ENCODE measurements at places on chromosomes 1 and 21.
A peak's percentile ranks its signal among the peaks of the same experiment; 100 is the strongest.

DNA sequence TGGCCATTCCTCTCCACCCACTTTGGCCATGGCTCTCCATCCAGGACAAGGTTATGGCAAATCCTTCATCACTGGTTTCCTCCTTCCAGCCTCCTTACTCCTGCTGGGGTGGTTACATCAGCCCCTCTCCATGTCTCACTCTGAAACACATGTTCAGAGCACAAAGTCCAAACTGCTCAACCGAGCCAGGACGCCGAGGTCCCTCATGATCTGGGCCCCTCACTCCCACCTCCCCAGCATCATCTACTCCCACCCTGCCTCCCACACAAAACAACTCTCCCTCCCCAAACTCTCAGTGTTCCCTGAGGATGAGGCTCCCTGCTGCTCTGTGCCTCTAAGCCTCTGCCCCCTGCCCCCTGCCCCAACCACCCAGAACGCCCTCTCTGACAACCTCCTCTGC lies 33.3 kb upstream of the ZBTB40 start:
- no peak for DNase-seq

DNA sequence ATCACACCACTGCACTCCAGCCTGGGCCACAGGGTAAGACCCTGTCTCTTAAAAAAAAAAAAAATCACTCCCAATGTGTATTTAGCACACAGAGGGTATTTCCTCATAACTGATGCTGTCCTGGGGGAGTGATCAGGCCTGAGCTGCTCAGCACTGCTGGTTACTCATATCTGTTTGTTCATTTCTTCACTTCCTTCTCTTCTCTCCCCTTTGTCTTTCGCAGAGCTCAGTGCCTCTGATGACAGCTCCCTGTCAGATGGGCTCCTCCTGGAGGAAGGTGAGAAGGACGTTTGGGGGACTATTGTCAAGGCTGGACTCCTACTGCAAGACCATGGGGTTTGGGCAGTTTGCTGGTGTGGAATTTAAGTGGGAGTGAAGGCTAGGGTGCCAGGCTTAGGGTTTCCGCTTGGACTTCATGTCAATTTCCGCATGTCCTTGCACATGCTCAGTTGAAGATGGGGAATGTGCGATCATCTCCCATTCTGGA lies 13.0 kb downstream of the INAVA start:
- no peak for DNase-seq

- DNase-seq = no peak
Observed at GRCh38 chr1:45785583-45785982, 17.8 kb upstream of the MAST2 start.

GRCh38 chr1:206812471-206812870 lies 40.2 kb upstream of the IL10 start:
- DNase-seq = no peak

GRCh38 chr1:91844862-91845528 lies 41.0 kb downstream of the TGFBR3 start:
- no peak for DNase-seq

DNA sequence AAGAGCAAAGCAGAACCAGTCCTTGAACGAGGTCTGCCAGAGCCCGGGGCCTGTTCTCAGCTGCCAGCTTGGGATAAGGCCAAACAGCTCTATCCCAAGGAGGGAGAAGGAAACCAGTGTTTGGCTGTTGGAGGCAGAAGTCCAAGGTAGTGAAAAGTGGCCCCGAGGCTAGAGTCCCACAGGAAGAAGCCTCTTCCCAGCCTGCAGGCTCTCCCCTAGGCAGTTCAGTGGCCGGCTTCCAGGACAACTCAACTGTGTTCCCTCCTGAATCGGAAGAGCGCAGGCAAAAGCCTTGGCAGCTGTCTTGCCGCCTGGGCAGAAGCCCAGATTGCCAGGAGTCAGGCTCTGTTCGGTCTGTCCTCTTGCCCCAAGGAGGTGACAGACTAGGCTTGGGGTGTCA lies 19.3 kb downstream of the QSOX1 start:
- DNase-seq = no peak

- no peak for DNase-seq
Observed at GRCh38 chr1:179167955-179168354, 61.5 kb downstream of the ABL2 start.

DNA sequence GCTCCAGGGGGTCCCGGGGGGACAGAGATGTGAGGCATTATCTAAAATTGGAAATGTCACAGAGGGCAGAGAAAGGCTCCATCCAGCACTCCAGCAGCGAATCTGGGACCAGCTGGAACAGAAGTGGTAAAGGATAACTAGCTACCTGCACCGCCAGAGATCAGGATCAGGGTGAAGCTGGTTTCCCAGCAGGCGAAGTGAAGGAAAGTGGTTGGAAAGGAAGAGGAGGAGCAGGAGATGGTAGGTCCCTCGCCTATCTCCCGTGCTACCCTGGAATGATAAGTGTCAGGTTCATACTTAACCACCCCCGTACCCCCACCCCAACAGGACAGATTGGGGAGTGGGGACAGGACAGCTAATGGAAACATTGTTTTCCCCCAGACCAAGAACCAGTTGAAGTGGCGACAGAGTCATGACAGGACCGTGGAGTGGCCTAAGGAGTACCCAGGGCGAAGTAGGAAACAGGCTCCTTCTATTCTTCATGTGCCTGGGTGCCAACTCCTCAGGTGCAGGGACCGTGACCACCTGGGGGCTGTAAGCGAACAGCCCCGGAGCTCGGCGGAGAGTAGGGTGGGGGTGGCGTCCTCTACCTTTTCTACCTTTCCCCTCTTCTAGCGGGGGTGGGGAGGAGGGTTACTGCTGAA lies 717 bp downstream of the B4GALT3 start:
- DNase-seq = no peak

GRCh38 chr21:26739189-26739588 lies 106.0 kb downstream of the ADAMTS1 start:
- no peak for DNase-seq

GRCh38 chr1:156390469-156391365 lies 21.7 kb downstream of the RHBG start:
- peak; percentile 77 for DNase-seq

GRCh38 chr1:221016751-221017150 lies 137.5 kb downstream of the HLX start:
- DNase-seq = no peak

DNA sequence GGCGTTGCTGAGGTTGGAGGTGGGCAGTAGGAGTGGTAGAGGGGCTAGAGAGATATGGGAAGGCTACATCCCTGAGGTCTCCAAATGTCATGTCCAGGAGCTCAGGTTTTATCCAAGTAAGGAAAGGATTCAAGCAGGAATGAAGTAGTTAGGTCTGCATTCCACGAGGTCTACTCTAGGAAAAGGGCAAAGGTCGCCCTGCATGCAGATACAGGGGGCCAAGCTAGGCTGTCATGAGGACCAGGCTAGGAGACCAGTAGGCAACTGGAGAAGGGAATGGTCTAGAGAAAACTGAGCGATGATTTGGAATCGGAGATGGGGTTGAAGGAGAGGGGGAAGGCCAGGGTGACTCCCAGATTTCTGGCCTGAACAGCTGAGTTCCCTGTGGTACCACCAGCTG lies 48.7 kb downstream of the IRF2BP2 start:
- peak; percentile 32 for DNase-seq

DNA sequence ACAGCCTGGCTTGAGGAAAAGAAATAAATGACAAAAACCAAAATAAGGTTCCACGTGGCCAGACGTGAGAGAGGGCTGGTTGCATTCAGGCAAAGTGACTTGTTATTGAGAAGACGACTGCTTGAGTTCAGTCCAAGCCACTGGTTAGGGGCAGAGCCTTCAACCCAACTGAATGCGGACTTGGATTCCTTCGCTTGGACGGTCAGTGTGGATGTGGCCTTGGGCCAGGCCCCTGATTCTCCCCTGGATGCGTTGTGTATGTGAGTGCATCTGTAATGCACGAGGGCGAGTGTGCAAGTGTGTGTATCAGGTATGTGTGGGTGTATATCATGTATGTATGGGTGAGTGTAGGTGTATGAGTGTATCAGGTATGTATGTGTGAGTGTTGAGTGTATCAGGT lies 1.9 kb downstream of the PLA2G2F start:
- DNase-seq = no peak

DNA sequence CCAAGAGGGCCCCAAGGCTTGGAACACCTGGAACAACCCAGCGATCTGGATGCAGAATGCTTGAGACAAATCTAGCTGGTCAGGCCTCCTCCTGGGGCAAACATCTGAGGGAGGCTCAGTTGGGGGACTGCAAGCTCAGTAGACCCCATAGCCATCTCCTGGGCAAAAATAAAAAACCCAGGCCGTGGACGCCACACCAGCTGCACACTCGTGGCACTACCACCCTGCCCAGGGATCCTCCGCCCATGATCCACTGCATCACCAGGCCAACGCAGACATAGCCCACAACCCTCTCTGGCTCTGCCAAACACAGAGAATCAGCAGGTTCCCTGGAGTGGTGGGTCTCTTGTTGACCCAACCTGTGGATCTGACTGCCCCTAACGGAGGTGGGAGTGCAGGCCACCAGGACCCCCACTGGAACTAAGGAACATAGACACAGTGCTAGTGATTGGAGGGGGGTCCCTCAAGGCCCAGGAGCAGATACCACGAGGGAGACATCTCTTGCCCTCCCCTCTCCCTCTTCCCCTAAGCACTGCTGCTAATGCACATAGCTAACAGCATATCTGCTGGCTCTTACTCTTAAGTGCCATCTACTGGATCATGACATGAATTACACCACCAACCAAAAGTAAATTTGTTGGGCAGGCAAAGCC lies 147.2 kb downstream of the CHD1L start:
- peak; percentile 73 for DNase-seq

- no peak for DNase-seq
Observed at GRCh38 chr21:36603221-36603620, 95.7 kb upstream of the SIM2 start.

DNA sequence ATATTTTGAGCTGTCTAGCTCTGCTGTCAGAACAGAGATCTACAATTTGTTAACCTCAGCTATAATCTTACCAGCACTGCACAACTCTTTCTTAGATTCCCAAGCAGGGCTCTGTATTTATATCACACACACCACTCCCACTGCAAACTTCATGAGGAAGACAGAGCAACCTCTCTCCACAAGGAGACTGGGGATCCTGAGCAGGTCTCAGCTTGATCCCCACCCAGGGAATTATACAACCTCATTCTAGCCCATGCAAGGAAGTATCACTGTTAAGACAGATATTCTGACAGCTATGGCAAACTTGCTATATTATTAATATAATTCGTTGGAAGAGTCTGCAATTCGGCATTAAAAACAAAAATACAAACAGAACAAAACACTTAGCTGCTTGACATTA lies 40.4 kb downstream of the EGLN1 start:
- DNase-seq = no peak

GRCh38 chr1:151898519-151898991 lies 10.8 kb downstream of the THEM4 start:
- DNase-seq = no peak

DNA sequence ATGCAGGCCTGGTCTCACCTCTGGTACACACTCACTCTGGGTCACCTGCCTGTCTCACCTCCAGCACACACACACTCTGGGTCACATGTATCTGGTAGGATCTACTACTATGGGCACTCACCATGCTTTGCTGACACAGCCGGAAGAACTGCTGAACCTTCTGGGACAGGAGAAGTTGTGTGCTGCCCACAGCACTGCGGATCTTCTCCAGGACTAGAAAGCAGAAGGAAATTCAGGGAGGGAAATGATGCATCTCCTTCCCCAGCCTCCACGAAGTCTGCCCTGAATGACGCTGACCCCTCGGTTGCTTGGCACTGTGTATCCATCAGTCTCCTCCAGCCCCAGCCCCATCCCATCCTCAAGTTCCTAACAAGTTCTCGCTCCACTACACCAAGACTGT lies 7.9 kb upstream of the SMIM12 start:
- DNase-seq = no peak

- no peak for DNase-seq
Observed at GRCh38 chr1:183883623-183884022, 78.7 kb downstream of the RGL1 start.

DNA sequence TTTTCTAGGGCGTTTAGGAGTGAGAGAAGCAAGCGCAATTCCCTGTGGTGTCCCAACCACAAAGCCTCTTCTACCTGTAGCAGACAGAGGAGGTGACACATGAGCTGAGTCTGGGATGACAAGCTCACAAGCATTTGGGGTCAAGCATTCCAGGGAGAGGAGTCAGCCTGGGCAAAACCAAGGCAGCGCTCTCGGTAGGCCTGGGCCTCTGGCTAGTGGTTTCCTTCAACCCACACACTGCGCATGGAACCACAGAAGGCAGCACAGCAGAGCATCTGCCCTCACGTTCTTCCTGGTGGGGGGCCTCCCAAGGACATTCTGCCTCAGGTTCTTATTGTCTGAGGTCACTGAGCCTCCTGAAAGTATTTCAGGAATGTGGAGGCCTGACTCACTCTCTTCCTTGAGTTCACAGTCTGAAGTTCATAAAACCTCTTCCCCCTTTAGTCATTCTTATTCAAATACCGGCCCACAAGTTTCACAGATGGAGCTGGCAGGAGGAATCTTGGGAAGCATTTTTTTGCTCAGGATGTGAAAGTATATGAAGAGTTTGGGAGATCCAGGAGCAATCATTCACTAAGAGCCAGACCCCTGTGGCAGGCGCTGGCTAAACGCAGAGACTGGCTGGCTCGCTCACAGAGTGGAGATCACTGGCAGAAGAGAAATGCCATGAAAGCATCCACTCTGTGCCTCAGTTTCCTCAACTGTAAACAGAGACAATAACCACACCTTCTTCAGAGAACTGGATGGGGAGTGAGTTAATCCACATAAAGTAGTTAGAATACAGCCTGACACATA lies 26.8 kb downstream of the CCN1 start:
- peak; percentile 97 for DNase-seq

DNA sequence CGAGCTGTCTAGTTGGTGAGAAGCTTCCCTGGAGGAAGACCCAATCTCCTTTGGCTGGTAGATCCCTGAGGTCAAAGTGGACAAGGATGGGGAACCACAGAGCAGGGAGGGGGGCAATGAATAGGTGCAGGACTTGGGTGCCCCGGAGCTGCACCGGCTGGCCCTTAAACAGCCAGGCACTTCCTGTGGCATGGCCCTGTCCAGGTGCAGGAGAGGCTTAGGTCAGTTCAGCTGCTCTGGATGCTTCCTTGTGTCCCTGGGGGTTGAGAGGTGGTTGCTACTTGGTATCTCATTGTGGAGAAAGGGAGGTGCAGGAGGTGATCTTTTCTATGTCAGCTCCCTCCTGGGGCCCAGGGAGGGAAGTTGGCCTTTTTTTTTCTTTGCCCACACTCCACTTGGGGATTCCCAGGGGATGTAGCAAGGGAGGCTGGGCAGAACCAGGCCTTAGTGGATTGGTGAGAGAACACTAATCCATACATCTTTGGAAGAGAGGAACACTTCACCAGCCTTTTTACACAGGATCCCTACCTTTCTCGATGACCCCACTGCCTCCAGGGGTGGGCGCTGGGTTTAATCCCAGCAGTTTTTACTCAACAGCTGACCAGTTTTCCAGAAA lies 1.2 kb upstream of the ST3GAL3 start:
- DNase-seq = peak; percentile 55
